HCT116 (cell line): ENCODE measurements at places on chromosomes 7 and 10. TPM values are rescaled to one million over a fixed set of nuclear protein-coding genes. Genes with fewer than 3 reads are reported as not detected.

Gene THSD7A
- total RNA-seq: 0.05 TPM

Gene SLK
- 44.2 TPM for total RNA-seq

Gene HTR5A
- total RNA-seq: not detected

Gene PLAC9
- not detected for total RNA-seq

Gene LRRC61
- 12.0 TPM for total RNA-seq

GRCh38 chr10:71271662-71272055 lies 47.4 kb upstream of the SLC29A3 start:
- no peaks in the 10 kb centered on the region for H3K36me3 ChIP-seq
- no peak for DNase-seq
- H3K4me1 ChIP-seq: peaks cover 26% of the 10 kb centered on the region; the same call in 1 of the 2 replicates
- H3K27ac ChIP-seq: no peak overlapping the region
- H3K27me3 ChIP-seq: no peaks in the 10 kb centered on the region
- no peak overlapping the region for H3K4me3 ChIP-seq

DNA sequence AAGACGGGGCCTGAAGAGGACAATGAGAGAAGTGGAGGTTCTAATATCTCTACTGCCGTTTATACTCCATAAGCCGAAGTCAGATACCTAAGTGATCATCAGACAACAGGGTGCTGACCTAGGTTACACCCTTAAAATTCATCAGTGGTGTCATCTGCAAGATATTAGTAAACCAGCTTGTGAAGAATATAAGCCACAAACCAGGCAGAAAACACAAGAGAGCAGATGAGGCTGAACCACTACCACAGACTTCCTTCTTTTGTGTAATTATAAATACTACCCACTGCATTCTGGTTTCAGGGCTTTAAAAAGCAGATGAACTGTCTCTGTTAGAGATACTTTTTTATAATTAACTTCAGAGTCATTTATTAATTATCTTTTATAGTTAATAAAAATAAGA lies 69.0 kb upstream of the LRRC17 start:
- H3K4me1 ChIP-seq: no peaks in the 10 kb centered on the region
- DNase-seq: no peak
- no peak overlapping the region for H3K4me3 ChIP-seq
- no peak overlapping the region for H3K27ac ChIP-seq
- H3K27me3 ChIP-seq: no peaks in the 10 kb centered on the region

DNA sequence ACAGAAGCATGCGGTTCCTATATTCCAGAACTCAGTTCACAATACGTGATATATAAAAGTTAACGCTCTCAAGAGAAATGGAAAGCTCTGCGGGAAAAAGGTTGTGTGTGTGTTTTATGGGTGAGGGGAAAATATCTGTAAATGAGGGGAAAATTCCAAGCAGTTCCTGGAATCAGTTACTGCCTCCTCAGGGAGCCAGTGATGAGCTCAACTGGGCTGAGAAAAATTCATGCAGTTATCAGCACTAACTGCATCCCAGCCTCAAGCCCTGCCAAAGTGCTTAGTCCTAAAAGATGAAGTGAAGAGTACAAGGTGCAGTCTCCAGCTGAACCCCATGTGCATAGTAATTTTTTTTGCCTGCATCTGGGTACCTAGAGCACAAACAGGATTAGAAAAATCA lies 191.9 kb downstream of the CDK14 start:
- no peak for DNase-seq
- H3K4me1 ChIP-seq: no peaks in the 10 kb centered on the region
- H3K27me3 ChIP-seq: no peaks in the 10 kb centered on the region
- no peaks in the 10 kb centered on the region for H3K36me3 ChIP-seq
- H3K4me3 ChIP-seq: no peak overlapping the region

DNA sequence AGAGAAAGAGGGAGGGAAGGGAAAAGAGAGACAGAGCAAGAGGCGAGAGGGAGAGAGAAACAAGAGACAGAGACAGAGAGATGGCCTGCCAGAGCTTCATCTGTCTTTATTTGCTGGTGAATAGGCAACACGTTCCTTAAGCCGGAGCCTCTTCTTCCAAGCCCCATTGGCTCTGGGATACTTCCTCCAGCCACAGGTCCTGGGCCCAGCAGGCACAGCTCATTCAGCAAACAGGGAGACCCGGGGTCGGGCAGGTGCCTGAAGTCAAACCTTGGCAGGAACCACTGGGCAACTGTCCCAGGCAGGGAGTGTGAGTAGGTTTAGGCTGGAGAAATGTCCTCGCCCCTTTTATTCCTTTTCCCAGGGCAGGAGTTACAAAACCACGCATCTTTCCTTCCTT lies 68.2 kb downstream of the MYL10 start:
- no peak overlapping the region for H3K4me3 ChIP-seq
- no peaks in the 10 kb centered on the region for H3K27me3 ChIP-seq
- peaks cover 24% of the 10 kb centered on the region for H3K4me1 ChIP-seq
- no peak overlapping the region for H3K27ac ChIP-seq

DNA sequence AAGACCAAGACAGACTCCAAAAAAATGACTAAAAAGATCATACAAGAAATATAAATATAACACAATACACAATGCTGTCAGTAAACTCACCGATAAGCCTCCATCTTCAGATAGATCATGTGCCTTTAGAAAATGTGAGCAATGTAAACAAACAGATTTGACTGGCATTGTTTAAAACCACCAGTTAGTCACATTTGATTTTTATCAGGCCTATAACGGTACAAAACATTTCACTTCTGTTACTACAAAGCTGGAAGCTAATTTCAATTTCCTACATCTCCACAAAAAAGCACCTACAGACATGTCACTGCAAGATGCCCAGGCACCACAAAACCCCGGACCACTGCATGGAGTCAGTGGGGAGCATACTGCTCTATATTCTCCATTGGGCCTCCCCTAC lies 18.9 kb downstream of the SGMS1 start:
- no peak overlapping the region for H3K4me3 ChIP-seq
- no peaks in the 10 kb centered on the region for H3K36me3 ChIP-seq
- no peak overlapping the region for H3K27ac ChIP-seq
- DNase-seq: no peak
- H3K27me3 ChIP-seq: no peaks in the 10 kb centered on the region
- H3K4me1 ChIP-seq: peaks cover 11% of the 10 kb centered on the region

DNA sequence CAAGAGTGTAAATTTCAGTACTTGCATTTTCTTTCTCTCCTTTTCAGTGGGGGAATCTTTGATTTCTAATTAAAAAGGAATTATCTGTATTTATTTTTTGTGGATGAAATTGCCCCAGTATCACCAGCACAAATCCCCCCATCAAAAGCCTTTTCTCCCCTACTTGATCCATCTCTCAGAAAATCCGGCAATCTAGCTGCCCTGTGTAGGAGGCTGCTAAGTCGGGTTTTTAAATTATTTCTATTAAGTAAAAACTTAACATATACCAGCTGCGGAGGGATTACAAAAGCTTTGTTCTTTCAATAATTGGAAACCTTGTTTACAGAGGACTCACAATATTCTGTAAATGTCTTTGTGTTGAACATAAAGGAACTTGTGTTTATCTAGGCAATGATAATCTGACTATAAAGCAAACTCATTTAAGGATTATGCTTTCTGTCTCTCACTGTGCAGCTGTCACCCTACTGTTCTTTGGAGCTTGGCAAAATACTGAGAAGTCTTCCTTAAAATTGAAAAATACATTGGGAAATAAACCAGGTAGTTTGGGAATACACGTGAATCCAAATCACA lies 177.4 kb upstream of the PRR15 start:
- H3K27me3 ChIP-seq: 0 out of 2 replicates have a peak, but pooled peaks cover 4% of the 10 kb centered on the region
- no peaks in the 10 kb centered on the region for H3K4me1 ChIP-seq
- H3K4me3 ChIP-seq: no peak overlapping the region

- no peak overlapping the region for H3K27ac ChIP-seq
- no peak for DNase-seq
- H3K27me3 ChIP-seq: no peaks in the 10 kb centered on the region
- no peak overlapping the region for H3K4me3 ChIP-seq
- H3K36me3 ChIP-seq: no peaks in the 10 kb centered on the region
Observed at GRCh38 chr7:140898786-140899536, 25.8 kb downstream of the BRAF start.

GRCh38 chr10:101237982-101238731 lies 8.9 kb upstream of the LBX1 start:
- no peak overlapping the region for H3K4me3 ChIP-seq
- H3K27me3 ChIP-seq: no peaks in the 10 kb centered on the region
- DNase-seq: no peak
- peaks cover 3% of the 10 kb centered on the region; the same call in 1 of the 2 replicates for H3K4me1 ChIP-seq
